Activated CD4-positive, alpha-beta T cell treated with anti-CD3 and anti-CD28 coated beads, Interleukin-2, amount 10 ng/mL, durations not matched to agents 7 days and 5 days (primary cell): ENCODE measurements at places on chromosomes 1 and 21. TPM values are rescaled to one million over a fixed set of nuclear protein-coding genes. Genes with fewer than 3 reads are reported as not detected.

DNA sequence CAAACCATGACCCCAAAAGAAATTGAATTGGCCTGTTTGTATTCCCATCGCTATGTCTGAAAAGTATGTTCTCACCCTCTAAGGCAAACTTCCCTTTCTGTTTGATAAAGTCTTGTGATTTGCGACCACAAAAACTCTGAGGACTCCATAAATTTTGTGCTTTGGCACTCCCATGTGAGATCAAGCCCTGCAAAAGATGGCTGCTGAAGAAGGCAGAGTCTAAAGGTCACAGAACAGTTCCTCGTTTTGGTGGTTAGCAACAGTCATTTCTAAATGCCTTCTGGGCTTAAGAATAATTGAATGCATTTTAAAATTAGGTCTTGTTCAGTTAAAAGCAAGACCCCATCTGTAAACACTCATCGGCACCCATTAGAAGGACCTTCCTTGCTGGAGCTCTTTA is 441.6 kb downstream of the OMA1 start:
- no peak overlapping the region for H3K27ac ChIP-seq
- DNase-seq: no peak
- no peaks in the 10 kb centered on the region for H3K27me3 ChIP-seq
- H3K36me3 ChIP-seq: no peaks in the 10 kb centered on the region

- peaks cover 40% of the 10 kb centered on the region for H3K4me1 ChIP-seq
- H3K27ac ChIP-seq: peak overlapping the region; percentile 91
- H3K4me3 ChIP-seq: peak overlapping the region; percentile 14
- H3K36me3 ChIP-seq: peaks cover 46% of the 10 kb centered on the region
- DNase-seq: peak; percentile 14
These were observed 225.3 kb upstream of the B3GALT2 start for GRCh38 chr1:193411714-193412113.

- H3K27ac ChIP-seq: no peak overlapping the region
- H3K4me1 ChIP-seq: no peaks in the 10 kb centered on the region
- no peak overlapping the region for H3K4me3 ChIP-seq
- no peak for DNase-seq
- no peaks in the 10 kb centered on the region for H3K36me3 ChIP-seq
- no peaks in the 10 kb centered on the region for H3K27me3 ChIP-seq
These were observed 153.9 kb upstream of the SPAG17 start for GRCh38 chr1:118338936-118339335.

- H3K36me3 ChIP-seq: no peaks in the 10 kb centered on the region
- H3K27ac ChIP-seq: no peak overlapping the region
- H3K27me3 ChIP-seq: no peaks in the 10 kb centered on the region
These were observed 368.6 kb upstream of the NEGR1 start for GRCh38 chr1:72650843-72651435.

DNA sequence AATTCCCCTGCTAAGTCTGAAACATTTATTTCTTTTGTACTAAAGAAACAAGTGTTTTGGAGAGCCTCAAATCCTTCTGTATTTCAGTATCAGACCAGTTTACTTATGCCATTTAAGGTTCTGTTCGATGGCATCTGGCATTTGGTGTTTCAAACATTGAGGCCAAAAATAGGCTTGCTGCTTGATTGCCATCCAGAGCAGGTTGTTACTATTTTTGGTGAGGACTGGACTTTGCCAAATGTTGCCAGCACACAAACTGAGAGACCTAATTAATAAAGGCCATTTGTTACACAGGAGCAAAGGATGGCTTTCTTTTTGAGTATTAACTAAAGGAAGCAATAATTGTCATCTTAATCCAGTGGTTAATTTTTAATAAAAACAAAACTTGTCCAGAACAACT is 26.2 kb downstream of the VPS45 start:
- peaks cover 45% of the 10 kb centered on the region for H3K4me1 ChIP-seq
- H3K27ac ChIP-seq: no peak overlapping the region
- DNase-seq: no peak

DNA sequence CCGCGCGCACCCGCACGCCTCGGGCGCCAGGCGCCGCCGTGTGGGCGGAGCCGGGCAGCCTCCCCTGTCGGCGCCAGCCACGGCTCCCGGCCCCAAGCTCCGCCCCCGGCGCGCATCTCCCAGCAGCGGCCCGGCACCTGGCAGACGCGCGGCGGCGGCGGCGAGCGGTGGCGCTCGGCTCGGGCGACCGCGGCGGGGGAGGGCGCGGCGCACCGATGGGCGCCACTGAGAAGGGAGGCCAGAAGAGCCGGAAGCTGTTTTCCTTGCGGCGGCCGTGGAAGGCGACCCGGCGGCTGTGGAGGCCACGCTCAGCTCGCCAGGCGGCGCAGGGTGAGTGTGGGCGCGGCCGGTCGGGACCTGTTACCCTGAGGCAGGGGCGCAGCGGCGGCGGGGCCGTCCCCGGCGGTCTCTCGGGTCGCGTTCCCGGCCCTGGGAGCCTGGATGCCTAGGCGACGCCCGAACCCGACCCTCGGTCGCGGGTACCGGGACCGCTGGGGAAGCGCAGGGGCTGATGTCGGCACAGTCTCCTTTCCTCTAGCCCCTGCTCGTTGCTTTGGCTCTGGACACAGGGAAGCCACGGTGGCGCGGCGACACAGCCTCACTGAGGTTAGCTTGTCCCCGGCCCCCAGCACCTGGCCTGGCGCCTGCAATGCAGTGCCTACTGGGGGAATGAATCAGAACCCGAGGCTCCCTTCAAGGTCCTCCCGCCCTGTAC is 54.9 kb upstream of the DNAJC6 start:
- peak overlapping the region; percentile 83 for H3K4me3 ChIP-seq
- no peak overlapping the region for H3K27ac ChIP-seq
- peaks cover 9% of the 10 kb centered on the region for H3K27me3 ChIP-seq

DNA sequence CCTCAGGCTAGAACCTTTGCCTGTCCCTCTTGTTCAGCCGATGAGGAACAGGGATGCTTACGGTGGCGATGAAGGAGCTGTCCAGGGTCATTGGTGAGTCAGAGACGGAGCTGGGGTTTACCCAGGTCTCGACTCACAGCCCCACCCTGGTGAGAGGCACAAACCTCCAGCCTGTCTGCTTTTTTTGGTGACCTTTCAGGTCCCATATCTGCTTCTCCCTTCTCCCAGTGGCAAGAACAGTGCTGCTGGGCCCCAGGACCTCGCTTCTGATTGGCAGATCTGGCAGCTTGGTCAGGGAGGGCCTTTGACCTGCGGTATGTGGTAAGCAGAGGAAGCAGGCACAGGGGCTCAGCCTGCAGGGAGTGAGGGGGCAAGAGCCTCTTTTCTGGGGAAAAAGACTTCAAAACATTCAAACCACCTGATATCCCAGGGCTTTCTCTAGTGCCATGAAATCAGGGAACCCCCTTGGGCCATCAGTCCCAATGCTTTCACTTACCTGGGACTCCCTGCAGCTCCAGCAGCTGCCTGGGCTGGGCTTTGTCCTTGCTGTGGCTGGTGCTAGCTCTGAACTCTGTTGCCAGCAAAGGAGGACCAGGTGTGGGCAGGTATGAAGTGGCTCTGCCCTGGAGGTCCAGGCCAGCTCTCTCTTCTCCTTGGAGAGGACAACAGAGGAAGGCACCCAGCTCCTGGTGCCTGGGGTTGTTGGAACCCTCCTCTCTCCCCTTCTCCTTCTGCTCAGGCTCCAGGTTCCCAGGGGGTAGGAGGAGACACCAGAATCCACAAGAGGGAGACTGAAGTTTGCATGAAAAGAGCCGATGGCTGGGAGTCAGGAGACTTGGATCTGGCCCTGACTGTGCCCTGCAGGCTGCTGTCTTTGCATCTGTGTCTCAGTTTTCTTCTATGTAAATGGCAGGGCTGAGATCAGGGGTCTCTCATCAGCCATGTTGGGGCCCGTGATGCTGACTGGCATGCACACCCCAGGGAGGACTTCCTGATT is 41.4 kb downstream of the TRIM62 start:
- H3K27me3 ChIP-seq: no peaks in the 10 kb centered on the region
- peaks cover 12% of the 10 kb centered on the region for H3K4me1 ChIP-seq
- DNase-seq: no peak

Gene ADGRL4
- total RNA-seq: not detected

GRCh38 chr1:192795916-192796618 is 12.8 kb upstream of the RGS2 start:
- DNase-seq: no peak
- H3K4me3 ChIP-seq: no peak overlapping the region
- no peaks in the 10 kb centered on the region for H3K36me3 ChIP-seq
- no peaks in the 10 kb centered on the region for H3K4me1 ChIP-seq
- H3K27ac ChIP-seq: no peak overlapping the region
- H3K27me3 ChIP-seq: peaks cover 2% of the 10 kb centered on the region

GRCh38 chr1:6426277-6426971 is 1.8 kb downstream of the ESPN start:
- no peak overlapping the region for H3K4me3 ChIP-seq
- H3K4me1 ChIP-seq: peaks cover 13% of the 10 kb centered on the region
- H3K27ac ChIP-seq: no peak overlapping the region
- DNase-seq: no peak
- H3K27me3 ChIP-seq: peaks cover 44% of the 10 kb centered on the region

Gene TMEM52
- total RNA-seq: not detected

Gene NTRK1
- total RNA-seq: 2.0 TPM

- H3K4me1 ChIP-seq: peaks cover 44% of the 10 kb centered on the region
- no peak for DNase-seq
- peaks cover 2% of the 10 kb centered on the region for H3K27me3 ChIP-seq
- H3K36me3 ChIP-seq: peaks cover 21% of the 10 kb centered on the region
- peak overlapping the region; percentile 72 for H3K27ac ChIP-seq
- H3K4me3 ChIP-seq: peak overlapping the region; percentile 3
These were observed 24.5 kb upstream of the MEF2D start for GRCh38 chr1:156525071-156525501.

Gene MX2
- total RNA-seq: 117 TPM

DNA sequence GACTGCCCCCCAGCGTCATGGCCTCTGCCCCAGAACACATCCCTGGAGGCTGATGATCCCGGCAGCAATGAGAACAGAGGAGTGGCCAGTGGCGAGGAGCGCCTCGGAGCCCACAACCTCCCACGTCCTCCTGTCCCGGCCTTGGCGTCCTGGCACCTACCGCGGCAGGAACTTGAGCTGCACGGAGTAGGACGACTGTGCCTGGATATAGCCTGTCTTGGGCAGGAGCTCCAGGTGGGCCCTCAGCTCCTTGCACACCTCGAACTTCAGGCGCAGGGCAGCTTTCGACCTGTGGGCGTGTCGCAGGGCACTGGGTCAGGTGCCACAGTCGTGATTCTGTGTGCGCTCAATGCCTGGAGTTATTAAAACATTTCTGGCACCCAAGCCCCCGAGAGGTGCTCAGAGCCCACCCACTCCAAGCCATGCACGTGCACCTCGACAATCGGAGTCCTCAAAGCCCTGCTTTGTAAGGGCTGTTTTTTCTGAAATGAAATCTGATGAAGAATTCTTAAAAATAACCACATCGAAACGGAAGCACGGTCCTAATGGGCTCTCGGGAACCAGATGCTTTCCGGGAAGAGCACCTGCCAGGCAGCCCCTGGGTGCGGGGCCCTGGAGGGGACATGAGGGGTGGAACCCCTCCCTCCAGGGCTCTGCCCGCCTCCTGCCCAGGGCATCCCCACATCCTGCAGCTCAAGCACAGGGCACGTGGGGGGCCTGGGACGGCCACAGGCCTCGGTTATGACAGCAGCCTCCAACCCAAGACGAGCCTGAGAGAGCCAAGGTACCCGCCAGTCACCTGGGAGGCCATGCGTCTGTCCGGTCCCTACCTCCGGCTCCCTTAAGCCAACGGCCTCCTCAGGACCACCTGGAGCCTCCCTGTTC is 23.0 kb upstream of the TMEM52 start:
- no peak overlapping the region for H3K4me3 ChIP-seq
- no peaks in the 10 kb centered on the region for H3K27me3 ChIP-seq
- H3K27ac ChIP-seq: no peak overlapping the region

Gene AADACL3
- not detected for total RNA-seq

DNA sequence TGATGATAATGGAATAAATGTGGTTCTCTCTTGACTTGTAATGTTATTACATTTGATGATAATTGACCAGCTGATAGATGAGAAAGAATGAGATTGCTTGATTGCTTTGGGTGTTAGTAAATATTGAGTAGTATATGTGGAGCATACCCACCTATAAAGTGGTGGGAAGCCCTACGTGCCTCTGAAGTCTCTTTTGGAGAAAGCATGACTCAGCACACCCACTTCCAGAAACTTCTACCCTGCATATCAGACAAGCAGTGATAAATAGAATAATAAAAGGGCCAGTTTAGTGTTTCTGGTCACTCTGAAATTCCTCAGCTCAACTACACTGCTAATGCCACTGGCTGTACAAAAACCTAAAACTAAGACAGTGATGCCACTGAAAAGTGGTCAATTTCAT is 288.8 kb downstream of the ZNF648 start:
- no peak for DNase-seq
- H3K4me3 ChIP-seq: no peak overlapping the region
- H3K4me1 ChIP-seq: no peaks in the 10 kb centered on the region
- no peaks in the 10 kb centered on the region for H3K36me3 ChIP-seq
- H3K27ac ChIP-seq: no peak overlapping the region

DNA sequence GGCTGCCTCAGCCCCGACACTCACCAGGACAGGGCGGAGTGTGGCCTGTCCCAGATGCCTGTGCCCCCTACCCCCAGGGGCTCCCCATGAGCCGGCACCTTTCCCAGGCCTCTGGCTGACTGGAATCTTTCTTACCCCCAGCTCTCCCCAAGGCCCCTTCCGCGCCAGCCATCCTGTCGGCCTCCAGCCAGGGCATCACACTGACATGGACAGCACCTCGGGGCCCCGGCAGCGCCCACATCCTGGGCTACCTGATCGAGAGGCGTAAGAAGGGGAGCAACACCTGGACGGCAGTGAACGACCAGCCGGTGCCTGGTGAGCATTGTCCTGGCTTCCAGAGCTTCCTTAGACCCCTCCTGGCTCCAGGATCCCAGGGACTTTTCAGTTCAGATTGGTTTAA is 26.5 kb downstream of the IGFN1 start:
- no peak overlapping the region for H3K4me3 ChIP-seq
- no peaks in the 10 kb centered on the region for H3K4me1 ChIP-seq
- no peaks in the 10 kb centered on the region for H3K27me3 ChIP-seq
- DNase-seq: no peak
- H3K36me3 ChIP-seq: no peaks in the 10 kb centered on the region
- H3K27ac ChIP-seq: no peak overlapping the region

- no peaks in the 10 kb centered on the region for H3K4me1 ChIP-seq
- peaks cover 6% of the 10 kb centered on the region for H3K27me3 ChIP-seq
- no peak for DNase-seq
- H3K4me3 ChIP-seq: no peak overlapping the region
These were observed 17.4 kb upstream of the CASZ1 start for GRCh38 chr1:10813799-10814198.

GRCh38 chr1:198880818-198881597 is 242.2 kb downstream of the PTPRC start:
- H3K4me3 ChIP-seq: no peak overlapping the region
- no peak for DNase-seq
- H3K4me1 ChIP-seq: peaks cover 22% of the 10 kb centered on the region
- no peaks in the 10 kb centered on the region for H3K27me3 ChIP-seq
- peaks cover 51% of the 10 kb centered on the region for H3K36me3 ChIP-seq
- H3K27ac ChIP-seq: no peak overlapping the region

Gene ST6GALNAC3
- total RNA-seq: 0.02 TPM

DNA sequence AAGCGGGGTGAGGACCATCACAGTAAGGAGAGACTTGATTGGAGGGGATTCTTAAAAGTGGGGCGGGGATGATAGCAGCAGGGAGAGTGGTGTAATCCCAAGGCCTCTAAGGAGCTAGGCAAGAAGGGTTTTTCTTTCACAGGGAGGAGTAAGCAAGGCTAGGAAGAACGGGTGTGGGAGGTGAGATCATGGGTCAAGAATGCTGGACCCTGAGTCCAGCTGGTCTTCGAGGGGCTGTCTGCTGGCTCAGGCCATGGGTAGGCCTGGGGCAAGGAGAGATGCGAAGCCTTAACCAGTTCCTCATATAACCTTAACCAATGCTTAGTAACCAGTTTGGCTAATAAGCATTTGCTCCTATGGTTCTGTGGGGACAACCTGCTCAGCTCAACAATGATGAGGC is 599.1 kb downstream of the NPHP4 start:
- DNase-seq: no peak
- H3K4me1 ChIP-seq: peaks cover 2% of the 10 kb centered on the region
- H3K36me3 ChIP-seq: peaks cover 3% of the 10 kb centered on the region
- peaks cover 5% of the 10 kb centered on the region for H3K27me3 ChIP-seq
- no peak overlapping the region for H3K4me3 ChIP-seq

Gene KIAA1614
- total RNA-seq: 0.22 TPM
